ENCODE measurements at places on chromosomes 7 and 10.

GRCh38 chr10:127012769-127013152 lies 107.5 kb downstream of the DOCK1 start:
- H3K27me3 ChIP-seq, result no peaks in the 10 kb centered on the region
- no peaks in the 10 kb centered on the region for H3K4me1 ChIP-seq
- no peaks in the 10 kb centered on the region for H3K36me3 ChIP-seq
- no peak overlapping the region for H3K4me3 ChIP-seq

GRCh38 chr7:2632733-2633537 lies 1.1 kb downstream of the TTYH3 start:
- no peak overlapping the region for H3K27ac ChIP-seq
- no peaks in the 10 kb centered on the region for H3K27me3 ChIP-seq
- peak overlapping the region; percentile 64 for H3K4me3 ChIP-seq
- DNase-seq, result no peak

DNA sequence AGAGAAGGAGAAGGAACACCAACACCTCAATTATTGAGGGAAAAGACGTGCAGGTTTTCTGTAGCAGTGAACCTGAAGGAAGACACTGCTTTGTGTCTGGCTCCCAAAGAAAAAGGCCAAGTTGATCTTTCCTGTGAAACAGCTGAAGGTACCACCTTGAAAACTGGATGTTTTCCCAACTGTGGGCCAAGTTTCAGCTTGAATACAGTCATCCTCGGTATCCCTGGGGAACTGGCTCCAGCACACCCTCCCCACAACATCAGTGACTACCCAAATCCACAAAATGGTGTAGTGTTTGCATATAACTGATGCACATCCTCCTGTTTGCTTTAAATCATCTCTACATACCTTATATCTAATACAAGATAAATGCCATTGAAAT lies 297.0 kb upstream of the PITRM1 start:
- no peak for DNase-seq
- no peaks in the 10 kb centered on the region for H3K4me1 ChIP-seq
- H3K27me3 ChIP-seq, result no peaks in the 10 kb centered on the region
- no peak overlapping the region for H3K27ac ChIP-seq

- no peak for DNase-seq
- H3K27me3 ChIP-seq, result no peaks in the 10 kb centered on the region
- peaks cover 20% of the 10 kb centered on the region for H3K4me1 ChIP-seq
- no peaks in the 10 kb centered on the region for H3K36me3 ChIP-seq
- H3K4me3 ChIP-seq, result no peak overlapping the region
- no peak overlapping the region for H3K27ac ChIP-seq
Measured at GRCh38 chr10:79402951-79403350, 42.5 kb downstream of the ZCCHC24 start.

- peaks cover 5% of the 10 kb centered on the region for H3K4me1 ChIP-seq
- no peak for DNase-seq
- H3K27ac ChIP-seq, result no peak overlapping the region
- no peaks in the 10 kb centered on the region for H3K27me3 ChIP-seq
Measured at GRCh38 chr7:20076835-20077234, 140.3 kb downstream of the MACC1 start.

DNA sequence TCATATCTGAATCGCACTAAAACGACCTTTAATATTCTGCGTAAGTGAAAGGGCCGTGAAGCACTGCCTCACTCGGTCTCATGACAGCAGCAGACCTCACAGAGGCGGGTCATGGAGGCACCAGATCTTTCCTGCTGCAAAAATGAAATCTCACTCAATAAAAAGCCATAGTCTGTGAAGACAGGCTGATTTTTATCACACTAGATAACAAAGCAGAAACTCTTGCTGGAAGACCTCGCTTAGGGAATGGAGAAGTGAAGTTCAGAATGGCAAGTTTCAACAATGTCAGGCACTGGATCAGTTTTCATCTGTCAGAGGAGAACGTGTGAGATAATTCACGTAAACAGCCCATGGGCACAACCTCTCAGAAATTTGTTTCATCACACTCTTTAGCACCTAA lies 8.0 kb downstream of the SEPHS1 start:
- no peak overlapping the region for H3K4me3 ChIP-seq
- H3K27ac ChIP-seq, result no peak overlapping the region
- H3K27me3 ChIP-seq, result no peaks in the 10 kb centered on the region
- H3K4me1 ChIP-seq, result peaks cover 4% of the 10 kb centered on the region

DNA sequence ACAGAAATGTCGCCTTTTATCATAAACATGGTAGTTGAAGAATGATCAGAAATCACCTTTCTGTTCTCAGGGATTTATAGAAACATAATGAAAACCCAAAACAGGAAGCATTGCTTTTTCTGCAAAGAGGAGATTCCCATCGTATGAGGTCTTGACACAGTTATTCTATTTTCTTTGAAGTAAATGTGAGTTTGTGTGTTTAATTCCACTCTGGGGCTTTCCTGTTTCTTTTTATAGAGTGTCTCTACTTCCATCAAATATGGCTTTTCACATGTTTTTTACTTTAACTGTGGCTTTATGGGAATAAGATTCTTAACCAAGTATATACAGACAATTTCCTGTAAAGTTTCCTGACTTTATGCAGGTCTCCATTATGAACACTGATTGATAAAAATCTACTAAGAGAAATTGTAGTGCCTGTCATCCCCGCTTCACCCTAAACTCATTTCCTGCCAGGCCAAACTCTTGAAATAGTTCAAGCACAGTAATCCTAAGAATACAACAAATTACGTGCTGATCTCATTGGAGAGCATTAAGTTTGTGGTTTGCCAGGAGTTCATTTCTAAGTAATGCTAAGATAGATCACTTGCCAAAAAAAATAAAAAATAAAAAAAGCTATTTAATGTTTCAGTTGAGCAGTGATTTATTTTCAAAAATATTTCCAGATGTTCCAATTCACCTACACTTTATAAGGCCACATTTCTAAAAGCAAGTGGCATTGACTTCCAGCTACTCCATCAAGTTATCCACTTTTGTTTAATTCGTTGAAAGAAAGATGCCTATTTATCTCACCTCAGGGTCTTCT lies 52.2 kb upstream of the SEC61G start:
- no peaks in the 10 kb centered on the region for H3K36me3 ChIP-seq
- H3K27me3 ChIP-seq, result no peaks in the 10 kb centered on the region
- DNase-seq, result no peak
- no peak overlapping the region for H3K4me3 ChIP-seq
- H3K27ac ChIP-seq, result no peak overlapping the region
- H3K4me1 ChIP-seq, result no peaks in the 10 kb centered on the region

- DNase-seq, result no peak
- no peak overlapping the region for H3K4me3 ChIP-seq
- H3K36me3 ChIP-seq, result no peaks in the 10 kb centered on the region
- no peaks in the 10 kb centered on the region for H3K27me3 ChIP-seq
- H3K27ac ChIP-seq, result no peak overlapping the region
- no peaks in the 10 kb centered on the region for H3K4me1 ChIP-seq
Measured at GRCh38 chr10:16652154-16652553, 130.5 kb upstream of the C1QL3 start.

- H3K27ac ChIP-seq, result no peak overlapping the region
- H3K27me3 ChIP-seq, result no peaks in the 10 kb centered on the region
- no peaks in the 10 kb centered on the region for H3K4me1 ChIP-seq
- no peak for DNase-seq
Measured at GRCh38 chr7:108063520-108063933, 60.6 kb upstream of the LAMB1 start.

DNA sequence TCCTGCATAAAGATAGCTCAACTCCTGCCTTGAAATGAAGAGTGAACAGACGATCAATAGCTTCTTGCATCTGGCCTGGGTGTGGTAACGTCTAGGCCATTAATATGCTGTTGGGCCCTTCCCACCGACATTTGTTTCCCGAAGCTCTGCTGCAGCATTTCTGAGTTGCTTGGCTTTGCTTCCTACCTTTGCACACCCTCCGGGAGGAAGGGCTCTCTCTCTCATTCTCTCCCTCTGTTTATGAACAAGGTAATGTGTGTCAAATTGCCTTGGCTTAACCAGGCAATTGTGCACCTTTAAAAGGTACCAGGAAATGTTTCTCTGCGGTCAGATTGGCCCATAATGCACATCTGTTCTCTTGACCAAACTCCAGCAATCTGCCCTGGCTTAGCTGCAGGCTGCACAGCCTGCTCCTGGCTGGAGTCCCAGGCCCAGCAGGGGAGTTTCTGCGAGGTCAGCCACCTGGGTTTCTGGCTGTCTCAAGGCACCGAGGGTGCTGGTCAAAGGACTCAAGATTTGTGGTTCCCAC lies 223.7 kb downstream of the SNX10 start:
- H3K4me3 ChIP-seq, result no peak overlapping the region
- no peaks in the 10 kb centered on the region for H3K4me1 ChIP-seq
- H3K27ac ChIP-seq, result no peak overlapping the region
- no peaks in the 10 kb centered on the region for H3K27me3 ChIP-seq

DNA sequence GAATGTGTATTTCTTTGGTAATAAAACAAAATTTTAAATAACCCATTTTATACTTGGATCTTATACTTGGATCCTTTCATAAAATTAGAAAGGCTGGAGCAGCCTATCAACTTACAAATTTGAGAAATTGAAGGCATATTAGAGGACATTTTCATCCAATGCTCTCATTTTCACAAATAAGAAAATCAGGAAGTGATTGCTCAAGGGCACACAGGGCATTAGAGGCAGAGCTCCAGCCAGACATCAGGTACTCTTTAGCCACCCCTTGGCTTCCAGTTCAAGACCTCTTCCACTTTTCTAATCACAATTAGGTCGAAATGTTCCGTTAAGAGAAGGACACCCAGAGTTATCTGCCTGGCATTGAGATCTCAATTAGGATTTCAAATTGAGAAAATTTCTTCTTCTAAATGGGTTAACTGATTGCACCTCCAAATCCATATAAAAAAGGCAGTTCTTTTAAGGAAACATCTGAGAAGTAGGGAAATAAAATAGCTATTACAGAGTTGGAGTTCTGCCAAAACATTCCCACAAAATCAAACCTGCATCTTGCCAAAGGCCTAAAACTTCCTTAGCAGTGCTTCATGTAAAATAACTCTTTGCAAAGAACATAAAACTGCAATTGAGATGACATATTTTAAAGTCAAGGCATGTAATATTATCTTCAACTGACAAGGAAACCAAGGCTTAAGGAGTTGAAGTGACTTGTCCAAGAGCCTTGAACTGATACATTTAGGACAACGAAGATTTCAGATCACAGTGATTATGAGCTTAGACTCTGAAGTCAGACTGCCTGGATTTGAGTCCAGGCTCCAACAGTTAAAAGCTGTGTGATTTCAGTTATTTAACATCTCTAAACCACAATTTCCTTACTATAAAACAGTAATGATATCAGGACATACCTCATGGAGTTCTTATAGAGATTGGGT lies 2.4 kb downstream of the ACTA2 start:
- H3K27me3 ChIP-seq, result no peaks in the 10 kb centered on the region
- no peaks in the 10 kb centered on the region for H3K36me3 ChIP-seq
- DNase-seq, result no peak
- no peak overlapping the region for H3K4me3 ChIP-seq

DNA sequence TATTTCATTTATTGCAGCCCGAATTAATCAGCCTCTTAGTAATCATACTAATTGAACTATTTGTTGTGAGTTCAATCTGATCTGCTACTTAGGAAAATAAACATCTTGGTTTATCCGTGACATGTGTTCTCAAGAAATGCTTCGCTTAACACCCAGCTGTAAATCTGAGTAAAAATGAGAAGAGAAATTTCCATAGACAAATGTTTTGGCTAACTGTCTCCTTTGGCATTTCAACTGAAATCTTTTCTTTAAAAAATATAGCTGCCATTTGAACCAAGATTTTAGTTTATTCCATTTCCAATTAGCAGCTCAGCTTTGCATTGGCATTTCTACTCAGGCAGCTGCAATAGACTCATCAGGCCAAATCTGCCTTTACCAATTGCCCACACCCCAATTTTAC lies 180.5 kb upstream of the PTER start:
- H3K4me1 ChIP-seq, result no peaks in the 10 kb centered on the region
- H3K4me3 ChIP-seq, result no peak overlapping the region
- H3K36me3 ChIP-seq, result no peaks in the 10 kb centered on the region
- H3K27me3 ChIP-seq, result no peaks in the 10 kb centered on the region

GRCh38 chr10:47016564-47016963 lies 105.3 kb downstream of the PTPN20 start:
- no peak overlapping the region for H3K4me3 ChIP-seq
- H3K27me3 ChIP-seq, result no peaks in the 10 kb centered on the region
- DNase-seq, result no peak

DNA sequence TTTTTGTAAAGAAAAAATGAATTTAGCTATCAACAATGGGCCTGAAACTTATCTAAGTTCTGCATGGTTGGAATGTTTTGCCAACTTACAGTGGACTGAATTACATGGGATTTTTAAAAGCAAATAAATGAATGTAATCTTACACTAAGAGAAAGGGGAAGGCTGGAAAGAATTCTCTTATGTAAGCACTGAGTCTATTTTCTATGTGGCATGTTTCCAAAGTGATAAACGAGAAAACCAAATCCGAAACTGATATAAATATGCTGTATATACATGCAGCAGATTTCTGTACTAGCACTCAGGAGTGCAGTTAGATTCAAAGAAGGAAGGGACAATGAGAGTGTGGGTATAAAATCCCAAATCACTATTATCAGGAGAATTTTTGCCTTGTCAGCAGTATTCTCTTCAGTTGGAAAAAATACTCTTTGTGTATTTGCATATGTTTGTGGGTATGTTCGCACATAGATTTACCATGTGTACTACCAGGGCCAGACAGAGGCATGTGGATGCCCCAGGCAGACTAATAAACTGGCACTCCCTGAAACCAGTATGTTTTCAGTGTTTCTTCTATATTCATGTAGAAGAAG lies 334.3 kb upstream of the SEMA3D start:
- no peaks in the 10 kb centered on the region for H3K27me3 ChIP-seq
- H3K27ac ChIP-seq, result no peak overlapping the region
- H3K36me3 ChIP-seq, result no peaks in the 10 kb centered on the region

DNA sequence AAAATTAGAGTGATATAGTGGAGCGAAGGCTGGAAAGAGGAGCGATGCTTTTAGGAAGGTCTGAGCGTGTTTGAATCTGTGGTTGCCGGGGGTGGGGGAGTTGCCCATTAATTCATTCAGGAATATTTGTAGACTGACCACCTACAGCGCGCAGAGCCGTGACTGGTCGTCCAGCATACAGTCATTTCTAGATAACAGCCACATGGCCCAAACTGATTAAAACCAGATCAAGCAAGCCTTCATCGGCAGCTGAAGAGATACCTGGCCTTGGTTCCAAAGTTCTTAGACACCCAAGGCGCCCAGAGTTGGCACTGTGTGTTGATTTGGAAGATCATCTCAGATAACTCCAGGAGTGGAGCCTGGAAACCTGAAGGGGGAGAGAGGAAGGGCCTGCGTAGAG lies 1.7 kb downstream of the PROSER2 start:
- H3K27me3 ChIP-seq, result 0 out of 2 replicates have a peak, but pooled peaks cover 1% of the 10 kb centered on the region
- H3K27ac ChIP-seq, result no peak overlapping the region
- H3K4me1 ChIP-seq, result peaks cover 3% of the 10 kb centered on the region
- no peaks in the 10 kb centered on the region for H3K36me3 ChIP-seq

DNA sequence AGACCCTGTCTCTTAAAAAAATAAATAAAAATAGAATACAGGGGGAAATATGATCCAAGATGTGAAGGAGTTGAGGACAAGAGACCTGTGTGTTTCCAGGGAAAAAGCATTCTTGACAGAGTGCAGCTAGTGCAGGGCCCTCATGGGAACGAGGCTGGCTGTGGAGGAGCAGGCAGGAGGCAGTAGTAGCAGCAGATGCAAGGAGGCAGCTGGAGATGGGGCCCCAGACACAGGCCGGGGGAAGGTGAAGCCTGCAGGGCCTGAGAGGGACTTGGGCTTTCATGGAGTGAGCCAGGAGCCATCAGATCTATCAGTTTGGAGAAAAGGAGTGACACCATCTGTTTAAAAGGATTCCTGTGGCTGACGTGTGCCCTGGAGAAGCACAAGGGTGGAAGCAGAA lies 71.4 kb upstream of the ZNF438 start:
- no peak for DNase-seq
- no peaks in the 10 kb centered on the region for H3K36me3 ChIP-seq
- no peaks in the 10 kb centered on the region for H3K27me3 ChIP-seq
- no peaks in the 10 kb centered on the region for H3K4me1 ChIP-seq
- no peak overlapping the region for H3K27ac ChIP-seq

All from iPS DF 6.9 (cell line).